ENCODE measurements at places on chromosomes 6 and 20.

DNA sequence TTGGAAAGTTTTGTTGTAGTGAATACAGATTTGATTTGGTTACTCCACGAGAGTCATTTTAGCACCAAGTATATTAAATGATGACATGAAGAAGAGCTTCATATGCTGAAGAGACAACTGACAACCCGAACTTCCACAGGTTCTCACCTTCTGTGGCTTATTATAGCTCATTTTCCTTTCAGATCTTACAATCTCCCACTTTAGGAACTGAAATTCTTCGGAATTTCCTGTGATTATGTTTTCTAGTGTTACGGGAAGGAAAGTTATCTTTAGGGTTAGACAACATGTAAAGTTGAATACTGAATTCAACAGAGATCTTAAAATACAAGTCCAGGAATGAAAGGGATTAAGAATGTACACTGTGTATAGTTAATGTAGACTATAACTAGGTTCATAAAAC is 49.6 kb upstream of the TXNDC5 start:
- no peak for DNase-seq

GRCh38 chr6:163260911-163261310 is 153.6 kb upstream of the QKI start:
- DNase-seq = no peak

- no peak for DNase-seq
These were observed 635.2 kb upstream of the IMPG1 start for GRCh38 chr6:76707630-76708029.

GRCh38 chr6:55992546-55992945 is 117.2 kb upstream of the BMP5 start:
- DNase-seq = no peak

GRCh38 chr6:169363590-169363989 is 109.9 kb upstream of the THBS2 start:
- DNase-seq = no peak

DNA sequence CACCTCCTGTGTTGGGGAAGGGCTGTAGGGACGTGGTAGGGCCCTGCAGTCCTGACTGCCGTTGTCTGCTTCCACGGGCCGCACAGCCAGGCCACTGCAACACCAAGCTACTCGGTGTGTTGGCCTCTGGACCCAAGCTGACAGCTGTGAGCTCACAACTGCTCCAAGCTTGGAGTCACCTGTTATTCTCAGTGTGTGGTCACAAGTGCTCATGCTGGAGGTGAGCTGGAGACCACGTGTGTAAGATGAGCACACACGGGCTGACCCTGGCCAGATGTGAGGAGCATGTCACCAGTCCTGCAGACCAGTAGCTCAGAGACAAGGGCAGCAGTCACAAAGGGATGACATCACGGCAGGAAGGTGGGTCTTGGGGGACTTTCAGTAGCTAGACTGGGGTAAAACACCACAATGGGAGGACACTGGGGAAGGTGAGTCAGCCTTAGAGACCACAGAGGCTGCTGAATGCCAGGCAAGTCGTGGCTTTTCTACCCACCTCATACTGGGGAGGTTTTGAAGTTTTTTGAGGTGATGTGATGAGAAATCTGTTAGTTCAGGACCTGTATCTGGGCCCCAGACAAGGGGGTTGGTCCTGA is 87.3 kb downstream of the FAM120B start:
- DNase-seq = no peak

DNA sequence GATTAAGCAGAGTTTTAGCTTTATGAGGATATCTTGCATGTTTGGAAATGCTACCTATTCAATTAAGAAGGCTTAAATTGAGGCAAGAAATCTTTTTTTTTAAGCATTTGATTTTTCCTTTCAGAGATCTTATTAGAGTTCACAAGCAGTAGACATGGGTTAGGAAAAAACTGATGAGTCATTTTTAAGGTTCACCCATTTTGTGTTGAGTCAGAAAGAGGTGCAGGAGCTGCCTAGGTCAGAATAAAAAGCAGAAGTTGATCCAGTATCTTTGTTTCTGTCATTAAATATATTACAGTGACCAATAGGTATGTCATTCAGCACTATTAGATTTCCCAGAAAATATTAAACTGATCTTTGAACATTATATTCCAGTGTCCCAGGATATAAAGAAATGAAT is 306.8 kb downstream of the LMBRD1 start:
- DNase-seq = no peak

GRCh38 chr6:163338671-163339405 is 75.7 kb upstream of the QKI start:
- DNase-seq = no peak

GRCh38 chr6:26017632-26017966 is 55.0 kb downstream of the TRIM38 start:
- no peak for DNase-seq

- DNase-seq = peak; percentile 62
These were observed 30.8 kb downstream of the IL20RA start for GRCh38 chr6:137013738-137014602.

DNA sequence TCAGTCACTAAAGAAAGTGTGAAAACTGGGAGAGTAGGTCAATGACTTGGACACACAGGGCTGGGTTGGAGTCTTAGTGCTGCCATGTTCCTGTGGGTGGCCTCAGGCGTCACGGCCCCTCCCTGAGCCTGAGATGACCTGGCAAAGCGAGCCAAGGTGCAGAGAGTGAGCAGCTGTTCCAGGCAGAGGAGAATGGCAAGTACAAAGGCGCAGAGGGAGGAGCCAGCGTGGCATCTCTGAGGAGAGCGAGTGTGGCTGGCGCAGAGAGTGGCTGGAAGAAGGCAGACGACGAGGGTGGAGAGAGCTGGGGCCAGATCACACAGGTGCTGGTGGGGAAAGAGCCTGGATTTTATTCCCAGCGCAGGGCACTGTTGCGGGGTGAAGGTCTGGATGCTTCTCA is 20.6 kb upstream of the CHMP4B start:
- no peak for DNase-seq

DNA sequence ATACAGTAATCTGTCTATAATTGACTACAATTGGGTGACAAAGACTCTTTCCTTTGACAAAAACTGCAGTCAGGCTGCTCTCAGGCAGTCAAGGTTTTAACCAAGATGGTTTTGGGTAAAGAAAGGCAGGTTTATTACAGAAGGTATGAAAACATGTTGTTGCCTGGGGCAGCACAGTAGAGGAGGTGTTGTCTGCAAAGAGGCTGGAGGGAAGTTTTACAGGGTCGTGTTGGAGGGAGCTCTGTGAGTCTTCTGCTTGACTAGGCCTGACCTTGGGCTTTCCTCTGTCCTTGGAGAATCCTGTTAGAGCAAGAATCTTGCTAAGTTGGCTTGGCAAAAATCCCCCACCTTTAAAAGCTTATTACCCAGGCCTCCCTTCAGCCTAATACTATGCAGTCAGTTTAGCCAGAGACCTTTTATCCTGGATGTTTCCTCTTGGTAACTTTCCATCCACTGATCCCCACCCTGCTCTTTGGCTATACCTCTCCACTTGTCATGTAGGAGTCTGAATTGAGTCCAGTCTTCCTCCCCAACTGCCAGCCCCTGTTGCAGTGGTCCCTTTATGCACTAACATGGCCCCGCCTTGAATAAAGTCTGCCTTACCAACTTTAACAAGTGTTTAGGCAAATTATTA is 143.0 kb upstream of the SLC22A16 start:
- DNase-seq = no peak

DNA sequence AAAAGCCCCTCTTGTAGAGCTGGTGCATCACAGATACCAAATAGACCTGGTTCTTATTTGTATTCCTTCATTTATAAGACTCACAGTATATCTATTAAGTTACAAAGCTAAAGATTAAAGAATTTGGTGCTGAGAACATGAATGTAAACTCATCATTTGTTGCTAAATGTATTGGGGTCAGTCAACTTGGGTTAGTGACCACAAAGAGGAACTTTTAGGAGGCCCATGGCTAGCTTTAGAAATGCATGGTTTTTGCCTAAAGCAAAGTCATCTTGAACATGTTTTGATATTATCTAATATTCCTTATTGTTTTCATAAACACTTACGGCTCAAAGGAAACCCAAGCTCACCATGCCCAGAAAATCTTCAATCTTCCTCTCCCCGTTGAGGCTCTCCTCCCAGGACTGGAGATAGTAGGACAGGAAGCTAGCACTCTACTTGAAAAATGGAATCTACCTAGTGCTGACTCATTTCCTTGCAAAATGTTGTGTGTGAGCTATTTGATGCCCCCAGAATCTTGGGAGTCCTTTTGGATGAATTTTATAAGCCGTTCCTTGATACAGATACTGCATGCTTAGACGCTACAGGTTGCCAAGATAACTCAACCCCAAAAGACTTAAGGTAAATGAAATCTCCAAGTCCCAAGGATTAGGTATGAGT is 121.4 kb downstream of the BMP2 start:
- no peak for DNase-seq

DNA sequence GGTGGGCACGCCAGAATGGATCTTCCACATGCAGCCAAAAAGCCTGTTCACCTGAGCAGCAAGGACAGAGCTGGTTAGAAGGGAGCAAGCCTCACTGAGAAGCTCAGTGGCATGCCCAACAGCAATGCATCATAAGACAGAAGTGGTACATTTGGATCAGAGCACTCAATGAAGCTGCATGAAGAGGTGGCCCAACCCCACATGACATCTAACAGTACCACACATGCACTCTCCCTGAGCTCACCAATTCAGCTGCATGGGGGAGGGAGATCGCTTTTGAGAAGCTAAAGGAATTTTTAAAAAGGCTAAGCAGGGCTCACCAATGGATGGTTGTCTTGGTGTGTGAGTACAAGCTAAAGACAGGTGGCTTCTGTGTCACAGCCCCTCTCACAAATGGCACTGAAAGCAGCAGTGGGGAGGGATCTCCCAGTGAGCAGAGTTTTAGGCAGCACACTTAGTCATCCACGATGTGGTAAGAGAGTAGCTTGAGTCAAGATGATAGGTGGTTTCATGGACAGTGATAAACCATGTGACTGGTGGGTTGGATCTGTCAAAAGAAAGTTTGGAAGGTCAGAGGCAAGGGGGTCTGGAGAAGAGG is 166.6 kb upstream of the TAB2 start:
- no peak for DNase-seq

DNA sequence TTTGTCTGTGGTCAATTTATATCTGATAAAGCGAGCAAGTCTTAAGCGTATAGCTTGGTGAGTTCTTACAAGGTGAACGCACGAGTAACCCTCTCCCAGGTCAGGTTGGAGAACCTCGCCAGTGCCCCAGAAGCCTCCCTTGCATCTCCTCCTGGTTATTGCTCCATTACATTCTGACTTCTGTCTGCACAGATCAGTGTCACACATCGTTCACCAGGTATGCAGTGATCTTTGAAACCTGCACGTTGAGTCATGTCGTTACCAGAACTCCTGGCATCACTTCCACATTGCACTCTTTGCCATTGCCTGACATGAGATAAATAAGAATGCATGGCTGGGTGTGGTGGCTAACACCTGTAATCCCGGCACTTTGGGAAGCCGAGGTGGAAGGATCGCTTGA is 44.2 kb downstream of the AKAP12 start:
- DNase-seq = no peak

- no peak for DNase-seq
These were observed 97.9 kb downstream of the LRRC1 start for GRCh38 chr6:53892707-53893106.

GRCh38 chr6:81748994-81749393 is 3.5 kb downstream of the TENT5A start:
- no peak for DNase-seq

DNA sequence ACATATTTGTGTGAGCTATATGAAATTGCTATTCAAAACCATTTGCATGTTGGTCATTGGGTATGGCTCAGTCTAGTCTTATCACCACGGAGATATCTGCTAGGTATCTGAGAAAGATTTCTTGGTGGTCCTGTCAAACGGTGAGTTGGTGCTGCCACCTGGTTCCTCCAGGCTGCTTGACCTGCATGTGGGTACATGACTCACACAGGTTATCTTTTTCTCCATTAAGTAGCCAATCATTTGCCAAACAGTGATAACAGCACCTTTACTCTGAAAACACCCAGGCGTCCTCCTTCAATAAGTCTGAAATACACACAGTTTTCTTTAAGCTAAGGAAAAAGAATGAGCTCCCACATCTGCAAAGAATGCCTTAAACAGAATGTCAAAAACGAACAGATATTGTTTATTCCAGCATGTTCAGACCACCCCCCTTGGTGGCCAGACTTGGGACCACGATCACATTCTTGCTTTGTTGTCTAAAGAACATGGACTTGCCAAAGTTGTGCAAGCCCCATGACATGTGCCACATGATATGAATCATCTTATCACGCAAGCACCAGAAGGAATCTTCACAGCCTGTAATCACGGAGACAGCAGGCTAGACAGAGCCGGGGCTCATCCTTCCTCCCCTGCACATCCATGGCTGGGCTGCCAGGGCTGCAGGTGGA is 200.7 kb upstream of the THBS2 start:
- DNase-seq = no peak
